Activated T-helper 1 cell treated with Interleukin-2 at 50 U/mL for 16 hours (primary cell): ENCODE measurements at places on chromosomes 13 and 19.
A peak's percentile ranks its signal among the peaks of the same experiment; 100 is the strongest.

- no peak for DNase-seq
Observed at GRCh38 chr19:44607917-44608316, 5.4 kb upstream of the IGSF23 start.

DNA sequence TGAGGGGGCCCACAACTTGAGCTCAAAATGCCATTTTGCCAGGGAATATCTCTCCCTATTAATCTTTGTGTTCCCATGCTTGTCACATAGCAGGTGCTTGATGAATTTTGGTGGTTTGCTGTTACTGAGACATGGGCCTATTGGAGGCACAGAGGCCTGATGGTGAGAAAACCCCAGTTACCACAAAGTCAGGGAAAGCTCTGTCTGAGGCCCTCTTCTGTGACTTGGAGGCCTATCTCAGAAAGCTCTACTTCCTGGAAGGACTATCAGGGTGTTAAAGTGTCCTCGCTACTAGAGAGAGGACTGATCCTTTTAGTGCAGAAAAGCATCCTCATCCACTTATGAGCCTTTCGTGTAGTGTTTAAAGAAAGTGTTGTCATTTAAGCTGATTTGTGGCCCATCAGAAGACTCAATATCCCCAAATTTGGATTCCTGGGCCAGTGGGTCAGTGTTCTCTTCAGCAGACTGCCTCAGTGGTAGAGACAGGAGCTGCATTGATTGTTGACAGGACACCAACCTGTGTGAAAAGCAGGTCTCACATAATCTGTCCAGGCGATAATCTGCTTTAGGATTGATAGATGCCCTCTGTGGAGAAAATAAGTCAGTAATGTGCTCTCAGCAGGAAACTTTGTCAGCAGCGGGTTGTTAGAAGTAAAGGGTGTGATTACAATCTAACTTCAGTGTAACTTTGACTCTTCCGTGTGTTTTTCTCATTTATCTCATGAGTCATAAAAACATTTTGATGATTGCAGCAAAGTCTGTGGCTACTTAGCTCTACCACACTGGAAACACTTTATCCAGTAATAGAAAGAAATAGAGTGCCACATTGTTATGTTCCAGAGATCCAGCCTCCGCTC is 121.0 kb downstream of the AKAP11 start:
- no peak for DNase-seq

GRCh38 chr19:47142779-47143178 is 12.1 kb downstream of the SAE1 start:
- no peak for DNase-seq

DNA sequence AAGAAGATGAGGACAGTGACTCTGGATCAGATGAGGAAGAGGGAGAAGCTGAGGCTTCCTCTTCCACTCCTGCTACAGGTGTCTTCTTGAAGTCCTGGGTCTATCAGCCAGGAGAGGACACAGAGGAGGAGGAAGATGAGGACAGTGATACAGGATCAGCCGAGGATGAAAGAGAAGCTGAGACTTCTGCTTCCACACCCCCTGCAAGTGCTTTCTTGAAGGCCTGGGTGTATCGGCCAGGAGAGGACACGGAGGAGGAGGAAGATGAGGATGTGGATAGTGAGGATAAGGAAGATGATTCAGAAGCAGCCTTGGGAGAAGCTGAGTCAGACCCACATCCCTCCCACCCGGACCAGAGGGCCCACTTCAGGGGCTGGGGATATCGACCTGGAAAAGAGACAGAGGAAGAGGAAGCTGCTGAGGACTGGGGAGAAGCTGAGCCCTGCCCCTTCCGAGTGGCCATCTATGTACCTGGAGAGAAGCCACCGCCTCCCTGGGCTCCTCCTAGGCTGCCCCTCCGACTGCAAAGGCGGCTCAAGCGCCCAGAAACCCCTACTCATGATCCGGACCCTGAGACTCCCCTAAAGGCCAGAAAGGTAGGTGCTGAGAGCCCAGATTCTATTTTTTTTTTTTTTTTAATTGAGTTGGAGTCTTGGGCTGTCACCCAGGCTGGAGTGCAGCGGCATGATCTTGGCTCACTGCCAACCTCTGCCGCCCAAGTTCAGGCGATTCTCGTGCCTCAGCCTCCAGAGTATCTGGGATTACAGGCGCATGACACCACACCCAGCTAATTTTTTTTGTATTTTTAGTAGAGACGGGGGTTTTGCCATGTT is 2.3 kb downstream of the PPP1R15A start:
- peak; percentile 28 for DNase-seq

- DNase-seq = no peak
Observed at GRCh38 chr19:51173681-51174080, 31.6 kb downstream of the SIGLEC7 start.

- no peak for DNase-seq
Observed at GRCh38 chr13:69291292-69291906, 816.2 kb upstream of the ATXN8OS start.
